ENCODE measurements at places on chromosomes 13 and 19.
A peak's percentile ranks its signal among the peaks of the same experiment; 100 is the strongest.

DNA sequence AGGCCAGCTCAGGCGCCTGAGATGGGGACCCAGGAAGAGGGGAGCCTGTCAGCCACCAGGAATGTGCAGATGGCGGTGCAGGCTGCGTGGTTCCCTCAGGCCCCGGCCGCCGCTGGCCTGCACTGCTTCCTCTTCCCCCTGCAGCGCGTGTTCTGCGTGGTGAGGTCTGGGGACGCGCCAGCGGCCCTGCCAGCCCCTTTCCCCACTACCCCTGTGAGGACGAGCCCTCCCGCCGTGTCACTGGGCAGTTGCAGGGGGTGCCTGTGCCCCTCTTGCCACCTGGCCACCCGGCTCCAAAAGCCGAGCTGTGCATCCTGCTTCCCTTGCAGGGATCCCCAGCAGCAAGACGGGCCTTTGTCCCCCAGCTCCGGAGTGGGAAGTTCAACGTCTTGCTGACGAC is 58.4 kb downstream of the SMARCA4 start:
- no peak for DNase-seq

GRCh38 chr19:13622766-13623715 is 116.8 kb upstream of the CACNA1A start:
- DNase-seq: no peak

- DNase-seq: no peak
These were observed 2.7 kb downstream of the B3GNT3 start for GRCh38 chr19:17797424-17798201.

- no peak for DNase-seq
These were observed 125.9 kb upstream of the USP29 start for GRCh38 chr19:56993851-56994250.

DNA sequence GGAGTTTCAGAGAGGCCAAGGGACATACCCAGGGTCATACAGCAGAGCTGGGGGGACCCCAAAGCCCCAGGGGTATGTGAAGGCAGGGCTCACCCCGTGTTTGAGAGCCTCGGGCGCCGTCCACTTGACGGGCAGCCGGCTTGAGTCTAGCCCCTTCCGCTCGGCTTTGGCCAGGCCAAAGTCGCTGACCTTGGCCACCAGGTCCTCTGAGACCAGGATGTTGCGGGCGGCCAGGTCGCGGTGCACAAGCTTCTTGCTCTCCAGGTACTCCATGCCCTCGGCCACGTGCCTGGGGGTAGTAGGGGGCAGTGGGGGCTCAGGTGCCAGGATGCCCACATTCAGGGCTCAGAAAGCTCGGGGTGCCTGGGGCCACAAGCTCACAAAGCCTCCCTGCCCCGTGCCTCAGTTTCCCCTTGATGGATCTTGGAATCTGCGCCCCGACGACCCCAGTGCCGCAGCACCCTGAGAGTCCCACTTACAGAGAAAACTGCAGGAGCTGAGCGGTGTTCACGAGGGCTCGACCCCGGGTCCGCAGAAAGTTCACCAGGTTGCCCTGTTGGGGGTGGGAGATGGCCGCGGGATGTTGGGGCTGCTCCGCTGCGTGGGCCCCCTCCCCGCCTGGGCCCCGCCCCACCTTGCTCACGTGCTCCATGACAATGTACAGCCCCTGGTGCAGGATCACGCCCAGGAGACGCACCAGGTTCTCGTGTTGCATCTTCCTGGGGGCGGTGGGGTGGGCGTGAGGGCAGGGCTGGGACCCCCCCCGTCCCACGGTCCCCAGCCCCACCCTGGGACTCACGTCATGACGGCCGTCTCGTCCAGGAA is 7.1 kb downstream of the MATK start:
- no peak for DNase-seq

GRCh38 chr13:27712421-27712820 is 79.9 kb upstream of the GSX1 start:
- DNase-seq: peak; percentile 44

- no peak for DNase-seq
These were observed 54.5 kb downstream of the RAB20 start for GRCh38 chr13:110506859-110507566.

DNA sequence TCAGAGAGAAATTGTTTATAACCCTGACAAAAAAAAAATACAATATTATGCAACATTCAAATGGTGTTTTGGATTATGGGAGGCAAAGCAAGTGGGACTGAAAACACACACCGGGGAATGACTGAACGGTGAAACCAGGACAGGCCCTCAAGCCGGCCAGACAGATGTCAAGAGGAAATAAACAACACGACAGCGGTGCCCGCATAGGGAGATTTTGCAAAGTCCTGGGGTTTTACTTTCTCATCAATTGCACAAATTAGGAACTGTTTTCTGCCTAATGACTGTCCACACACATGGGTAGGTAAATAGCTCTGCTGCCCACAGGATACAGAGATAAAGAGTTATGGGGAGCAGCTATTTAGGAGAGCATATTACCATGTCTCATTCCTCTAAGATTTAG is 134.5 kb downstream of the IRS2 start:
- DNase-seq: no peak

- no peak for DNase-seq
These were observed 136.9 kb upstream of the SPRY2 start for GRCh38 chr13:80477661-80478443.

- DNase-seq: no peak
These were observed 194.7 kb downstream of the ZNF536 start for GRCh38 chr19:30566681-30567420.

Measured in CD8-positive, alpha-beta T cell (primary cell).